ENCODE measurements at places on chromosomes 4 and X.

GRCh38 chr4:155403886-155404285, 27.1 kb upstream of the MAP9 start:
- DNase-seq: no peak

DNA sequence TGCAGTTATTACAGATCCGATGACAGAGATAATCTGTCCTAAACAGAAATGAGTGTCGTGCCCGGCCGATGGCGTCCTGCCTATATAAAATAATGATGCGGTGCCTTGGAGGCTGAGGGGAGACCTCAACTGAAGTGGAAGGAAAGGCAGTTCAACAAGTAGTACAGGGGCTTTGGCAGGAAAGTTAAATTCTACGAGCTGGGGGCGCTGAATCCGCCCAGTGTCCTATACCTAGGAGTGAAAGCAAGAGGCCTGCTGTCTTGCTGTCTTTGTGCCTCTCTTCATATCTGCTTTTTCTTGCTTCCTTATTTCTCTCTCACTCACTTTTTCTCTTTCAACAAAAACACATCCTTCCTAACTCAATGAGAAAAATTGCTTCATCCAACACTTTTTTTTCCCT, 82.2 kb upstream of the PRPS2 start:
- DNase-seq: no peak

GRCh38 chrX:136210243-136210642, 41.0 kb downstream of the MAP7D3 start:
- no peak for DNase-seq

DNA sequence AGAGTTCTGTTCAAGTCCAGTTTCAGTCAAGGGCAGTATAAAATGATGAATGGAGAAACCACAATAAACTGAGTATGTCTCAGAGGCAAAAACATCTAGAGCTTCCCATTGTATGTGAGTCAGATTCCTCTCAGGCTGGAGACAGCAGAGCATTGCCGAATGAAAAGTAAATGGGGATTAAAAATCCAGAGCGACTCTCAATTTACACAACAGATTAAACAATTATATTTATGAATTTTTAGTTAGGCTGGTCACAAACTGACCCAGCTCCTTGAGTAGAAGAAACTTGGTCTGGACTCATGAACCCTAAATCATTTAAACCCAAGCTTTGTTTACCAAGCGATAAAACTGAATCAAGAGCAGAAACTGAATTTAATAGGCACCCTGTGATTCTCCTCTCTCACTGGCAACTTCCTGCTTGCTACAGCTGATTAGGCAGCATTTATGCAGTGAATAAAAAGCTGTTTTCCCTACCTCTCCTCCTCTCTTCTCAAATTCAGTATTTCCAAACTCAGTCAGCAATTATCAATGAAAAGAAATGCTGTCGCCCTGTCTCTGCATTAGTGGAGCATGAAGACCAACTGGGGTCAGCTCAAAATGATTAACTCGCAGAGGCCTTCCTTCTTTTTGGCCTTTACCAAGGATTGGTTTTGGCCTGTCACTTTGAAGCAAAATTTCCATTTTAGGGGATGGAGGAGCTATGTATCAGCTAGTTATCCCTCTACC, 568.0 kb downstream of the PDHA2 start:
- DNase-seq: no peak

DNA sequence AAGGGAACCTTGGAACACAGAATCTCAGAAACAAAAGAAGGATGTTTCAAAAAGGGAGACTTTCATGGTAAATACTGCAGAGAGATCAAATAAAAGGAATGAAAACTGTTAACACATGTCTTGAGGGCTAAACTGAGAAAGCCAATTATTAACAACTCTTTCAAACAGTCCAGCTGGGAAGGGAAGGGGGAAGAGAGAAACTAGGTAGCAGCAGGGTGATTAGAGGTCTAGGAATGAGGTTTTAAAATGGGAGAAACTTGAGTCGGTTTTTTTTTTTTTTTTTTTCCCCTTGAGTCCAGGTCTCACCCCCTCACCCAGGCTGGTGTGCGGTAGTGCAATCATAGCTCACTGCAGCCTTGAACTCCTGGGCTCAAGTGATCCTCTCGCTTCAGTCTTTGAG, 4.3 kb downstream of the BCLAF3 start:
- DNase-seq: no peak

DNA sequence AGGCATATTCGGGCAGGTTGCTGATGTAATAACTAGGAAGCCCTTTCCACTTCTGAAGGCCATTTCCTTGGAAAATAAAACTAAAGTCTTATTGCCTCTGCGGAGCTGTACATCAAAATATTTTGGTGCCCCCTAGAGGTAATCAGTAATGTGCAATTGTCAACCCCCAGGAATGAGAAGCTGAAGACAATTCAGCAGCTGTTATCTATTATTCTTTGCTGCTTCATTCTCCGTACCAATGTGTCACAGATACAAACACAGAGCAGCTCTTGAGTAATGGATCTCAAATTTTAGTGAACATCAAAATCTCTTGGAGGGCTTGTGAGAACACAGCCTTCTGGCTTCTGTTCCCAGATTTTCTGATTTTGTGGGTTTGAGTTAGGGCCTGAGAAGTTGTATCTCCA, 3.5 kb upstream of the SLIT2 start:
- DNase-seq: no peak

DNA sequence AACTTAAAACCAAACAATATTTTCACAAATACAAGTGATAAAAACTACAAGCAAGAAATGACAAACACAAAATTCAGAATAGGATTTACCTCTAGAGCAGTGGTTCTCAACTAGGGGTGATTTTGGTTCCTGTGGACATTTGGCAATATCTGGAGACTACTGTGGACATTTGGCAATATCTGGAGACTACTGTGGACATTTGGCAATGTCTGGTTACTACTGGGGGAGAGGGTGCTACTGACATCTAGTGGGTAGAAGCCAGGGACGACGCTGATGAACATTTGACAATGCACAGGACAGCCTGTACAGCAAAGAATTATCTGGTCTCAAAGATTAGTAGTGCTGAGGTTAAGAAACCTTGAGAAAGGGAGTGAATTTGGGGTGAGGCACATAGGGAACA, 169.8 kb downstream of the CLCN4 start:
- no peak for DNase-seq

GRCh38 chr4:17957688-17958087, 63.9 kb downstream of the LCORL start:
- DNase-seq: no peak

- no peak for DNase-seq
Measured at GRCh38 chr4:119211867-119212233, 663 bp upstream of the USP53 start.

DNA sequence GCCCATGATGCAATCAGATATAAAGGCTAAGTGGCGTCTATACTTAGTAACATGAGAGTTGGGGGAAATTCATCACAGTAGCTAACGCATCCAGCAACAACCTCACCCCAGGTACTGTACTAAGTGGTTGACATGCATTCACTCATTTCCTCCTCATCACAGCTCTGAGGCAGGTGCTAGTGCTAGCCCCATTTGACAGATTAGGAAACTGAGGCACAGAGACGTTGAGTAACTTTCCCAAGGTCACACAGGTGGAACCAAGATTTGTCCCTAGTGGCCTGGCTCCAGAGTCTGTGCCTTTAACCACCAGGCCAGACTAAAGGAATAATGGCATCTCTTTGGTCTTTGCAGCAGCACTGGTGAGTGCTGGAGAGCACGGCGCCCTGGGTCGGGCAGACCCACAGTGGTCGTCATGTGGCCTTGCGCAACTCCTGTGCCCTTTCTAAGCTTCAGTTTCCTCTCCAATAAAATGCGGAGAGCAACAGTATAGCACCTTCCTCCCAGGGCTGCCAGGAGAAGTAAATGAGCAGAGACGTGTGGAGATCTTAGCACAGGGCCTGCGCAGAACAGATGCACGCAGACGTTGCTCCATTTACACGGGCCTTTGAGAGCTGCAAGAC, 186.4 kb downstream of the BCOR start:
- no peak for DNase-seq

- no peak for DNase-seq
Measured at GRCh38 chrX:37896511-37896890, 49.1 kb upstream of the DYNLT3 start.

- DNase-seq: no peak
Measured at GRCh38 chrX:100911731-100912130, 17.0 kb downstream of the XKRX start.

DNA sequence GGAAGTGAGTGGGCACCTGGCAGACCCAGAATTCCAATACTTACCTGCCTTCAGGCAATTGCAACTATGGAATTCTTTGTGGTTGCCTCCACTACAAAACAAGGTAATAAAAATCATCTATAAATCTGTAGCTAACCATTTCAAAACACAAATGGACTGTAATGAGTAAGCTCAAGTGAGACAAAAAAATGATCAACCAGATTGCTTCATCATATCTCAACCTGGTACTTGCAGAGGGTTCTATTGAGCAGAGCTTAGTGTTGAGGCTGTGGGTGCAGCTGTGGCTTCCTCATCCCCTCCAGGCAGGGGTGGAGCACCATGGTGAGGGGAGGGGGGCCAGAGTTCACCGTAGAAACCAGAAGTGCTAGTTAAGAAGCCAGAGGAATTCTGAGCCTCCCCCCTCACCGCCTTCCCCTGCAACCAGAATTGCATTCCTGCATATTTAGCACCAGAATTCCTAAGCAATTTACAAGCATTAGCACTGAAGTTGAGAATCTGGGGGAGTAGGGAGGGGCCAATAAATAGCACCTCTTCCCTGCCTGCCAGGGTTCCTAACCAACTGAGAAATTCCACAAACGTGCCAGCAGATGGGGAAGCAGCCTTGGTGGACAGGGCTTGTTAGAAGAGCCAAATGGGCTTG, 11.5 kb downstream of the CTAG1A start:
- DNase-seq: no peak

DNA sequence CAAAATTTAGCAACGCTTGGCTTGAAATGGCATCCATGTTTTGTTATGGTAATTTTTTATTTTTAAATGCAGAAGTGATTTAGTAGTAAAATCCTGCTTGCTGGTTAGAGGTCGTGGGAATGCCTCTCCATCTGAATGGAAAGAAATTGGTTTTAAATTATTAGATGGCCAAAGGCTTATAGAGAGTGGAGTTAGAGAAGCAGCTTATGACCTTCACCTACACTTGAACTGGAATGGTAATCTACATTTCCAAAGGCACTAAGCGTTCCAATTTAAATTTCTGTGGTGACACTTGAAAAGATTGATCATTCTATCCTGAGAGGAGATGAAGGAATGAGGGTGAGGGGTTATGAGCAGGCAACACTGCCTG, 280.7 kb downstream of the RAPGEF2 start:
- DNase-seq: no peak

- no peak for DNase-seq
Measured at GRCh38 chr4:108926061-108926460, 163.2 kb upstream of the ETNPPL start.

DNA sequence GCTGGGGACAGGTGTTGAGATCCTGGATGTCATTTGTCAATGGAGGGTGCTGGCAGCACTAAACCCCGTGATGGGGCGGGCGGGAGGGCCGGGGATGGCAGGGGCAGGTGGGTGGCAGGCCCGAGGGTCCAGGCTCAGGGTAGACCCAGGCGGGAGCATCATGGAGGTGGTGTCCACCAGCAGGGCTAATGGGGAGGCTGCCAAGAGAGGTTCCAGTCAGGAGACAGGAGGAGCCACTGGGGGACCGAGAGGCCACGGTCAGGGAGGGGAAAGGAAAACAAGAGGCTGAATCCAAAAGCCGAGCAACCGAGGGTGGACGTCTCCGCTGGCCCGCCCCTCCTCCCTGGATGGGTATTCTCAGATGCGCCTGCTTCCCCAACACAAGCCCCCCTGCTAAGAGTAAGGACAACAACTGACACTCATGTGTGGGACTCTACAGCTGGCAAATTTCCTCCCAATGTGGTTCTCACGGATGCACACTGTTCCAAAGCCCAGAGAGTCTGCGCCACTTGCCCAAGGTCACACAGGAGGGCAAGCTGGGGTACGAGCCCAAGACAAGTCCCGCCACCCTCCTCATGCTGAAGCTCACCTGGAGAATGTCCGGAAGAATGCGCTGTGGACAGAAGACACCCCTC, 132.0 kb downstream of the CPZ start:
- no peak for DNase-seq

GRCh38 chr4:167774646-167775045, 317.7 kb upstream of the ANXA10 start:
- no peak for DNase-seq

DNA sequence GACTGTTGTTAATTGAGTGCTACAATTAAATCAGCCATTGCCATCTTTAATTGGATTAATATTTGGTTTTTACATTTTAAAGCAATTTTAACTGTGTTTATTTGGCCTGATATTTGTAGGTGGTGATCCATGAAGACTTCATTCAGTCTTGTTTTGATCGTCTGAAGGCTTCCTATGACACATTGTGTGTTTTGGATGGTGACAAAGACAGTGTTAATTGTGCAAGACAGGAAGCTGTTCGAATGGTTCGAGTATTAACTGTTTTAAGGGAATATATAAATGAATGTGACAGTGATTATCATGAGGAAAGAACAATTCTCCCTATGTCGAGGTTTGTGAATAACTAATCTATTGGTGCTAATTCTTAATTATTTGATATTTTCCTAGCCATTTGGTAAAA, 82.6 kb downstream of the USP9X start:
- DNase-seq: no peak

- no peak for DNase-seq
Measured at GRCh38 chrX:72115380-72115779, 16.3 kb downstream of the RTL5 start.

- no peak for DNase-seq
Measured at GRCh38 chr4:4838051-4838935, 21.2 kb upstream of the MSX1 start.

GRCh38 chr4:26061248-26061986, 147.4 kb downstream of the SMIM20 start:
- DNase-seq: no peak

DNA sequence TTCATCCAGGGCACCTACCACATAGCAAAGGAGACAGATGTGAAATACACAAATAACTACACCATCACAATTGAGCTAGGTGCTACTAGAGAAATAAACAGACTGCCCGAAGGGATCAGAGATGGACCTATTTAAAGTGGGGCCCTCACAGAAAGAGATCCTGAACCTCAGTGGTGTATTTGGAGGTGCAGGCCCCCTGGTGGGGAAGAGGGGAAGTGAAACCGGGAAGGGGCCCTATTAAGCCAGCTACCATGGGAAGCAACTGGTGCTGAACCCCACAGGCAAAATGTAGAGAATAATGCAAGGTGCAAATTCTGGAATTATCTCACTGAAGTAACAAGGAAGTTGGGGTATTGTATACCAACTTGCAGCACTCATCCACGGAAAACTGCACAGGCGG, 78.6 kb upstream of the FAM9A start:
- no peak for DNase-seq

Measured in stimulated activated CD4-positive, alpha-beta T cell treated with anti-CD3 and anti-CD28 coated beads, Interleukin-15, amount 100 ng/mL, for 1 hour (primary cell).